T-helper 9 cell (primary cell): ENCODE measurements at places on chromosomes 12 and 14.
A peak's percentile ranks its signal among the peaks of the same experiment; 100 is the strongest.

- no peak for DNase-seq
Measured at GRCh38 chr12:95358111-95359083, 115.6 kb upstream of the METAP2 start.

DNA sequence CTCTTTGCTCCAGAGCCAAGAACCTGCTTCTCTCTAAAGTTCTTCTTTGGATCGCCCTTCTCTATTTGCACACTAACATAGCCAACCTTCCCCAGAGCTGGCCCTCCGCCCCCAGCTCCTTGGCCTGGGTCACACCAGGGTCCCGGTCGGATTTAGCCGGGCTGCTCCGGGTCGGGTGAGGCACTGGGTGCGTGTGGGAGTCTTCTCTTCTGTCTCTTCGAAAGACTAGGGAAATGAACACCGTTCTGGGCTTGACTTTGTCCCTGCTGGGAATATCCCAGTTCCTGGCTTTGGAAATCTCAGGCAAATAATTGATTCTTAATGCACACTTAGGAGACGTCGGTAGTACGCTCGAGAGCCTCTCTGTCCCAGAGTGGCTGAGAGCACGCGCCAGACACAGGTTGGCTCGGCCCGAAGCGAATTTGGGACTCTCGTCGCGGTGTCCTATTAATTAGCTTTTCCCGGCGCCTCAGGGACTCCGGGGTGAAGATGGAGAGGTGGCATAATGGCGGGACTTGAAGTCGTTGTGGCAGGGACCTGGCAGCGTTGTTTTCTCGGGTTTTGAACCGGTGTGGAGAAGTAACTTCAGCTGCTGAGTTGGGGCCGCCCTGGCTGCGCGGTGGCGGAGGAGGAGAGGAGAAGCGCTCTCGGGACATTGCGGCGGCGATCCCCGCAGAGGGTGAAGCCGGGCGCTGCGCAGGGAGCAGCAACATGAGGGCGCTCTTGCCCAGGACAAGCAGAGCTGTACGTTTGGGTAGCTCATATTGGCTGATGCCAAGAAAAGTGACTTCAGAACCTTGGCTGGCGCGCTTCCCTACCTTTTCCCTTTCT is 7.5 kb downstream of the FOXG1 start:
- no peak for DNase-seq

GRCh38 chr14:70993931-70994330 is 86.7 kb downstream of the PCNX1 start:
- no peak for DNase-seq

DNA sequence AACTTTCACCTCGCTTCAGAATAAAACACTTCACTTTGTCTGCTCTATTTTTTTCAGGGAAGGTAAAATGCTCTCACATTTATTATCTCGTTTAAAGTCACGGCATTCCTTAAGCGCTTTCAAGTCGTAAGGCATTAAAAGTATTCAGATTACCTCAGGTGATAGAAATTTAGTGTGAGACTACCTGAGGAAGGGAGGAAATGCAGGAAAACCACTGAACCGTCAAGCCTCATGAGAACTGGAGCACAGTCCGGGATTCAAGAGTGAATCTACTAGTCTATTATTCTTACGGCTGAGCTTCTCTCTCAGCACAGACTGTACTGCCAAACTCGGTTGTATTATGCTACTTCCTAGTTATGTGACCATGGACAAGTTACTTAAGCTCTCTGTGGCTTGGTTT is 8.3 kb upstream of the PPFIBP1 start:
- DNase-seq = no peak

DNA sequence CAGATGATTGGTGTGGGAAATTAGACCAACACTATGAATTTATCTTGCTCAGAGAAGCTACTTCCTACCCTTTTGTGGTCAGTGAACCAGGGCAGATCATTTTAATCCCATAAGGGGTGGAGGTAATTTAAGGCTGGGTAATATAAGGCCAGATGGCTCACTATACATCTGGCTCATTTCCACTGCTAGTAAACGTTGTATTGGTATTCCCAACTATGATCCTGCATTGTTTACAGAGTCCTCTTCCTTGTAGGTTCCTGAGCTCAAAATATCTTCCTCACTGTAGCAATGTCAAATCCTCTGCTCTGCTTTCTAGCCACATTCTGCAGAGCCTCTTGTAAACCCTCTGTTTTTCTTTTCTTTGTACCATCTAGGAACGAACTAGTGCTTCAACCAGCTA is 93.0 kb upstream of the MGAT4C start:
- no peak for DNase-seq

- peak; percentile 34 for DNase-seq
Measured at GRCh38 chr14:104389326-104390220, 190.0 kb upstream of the C14orf180 start.

DNA sequence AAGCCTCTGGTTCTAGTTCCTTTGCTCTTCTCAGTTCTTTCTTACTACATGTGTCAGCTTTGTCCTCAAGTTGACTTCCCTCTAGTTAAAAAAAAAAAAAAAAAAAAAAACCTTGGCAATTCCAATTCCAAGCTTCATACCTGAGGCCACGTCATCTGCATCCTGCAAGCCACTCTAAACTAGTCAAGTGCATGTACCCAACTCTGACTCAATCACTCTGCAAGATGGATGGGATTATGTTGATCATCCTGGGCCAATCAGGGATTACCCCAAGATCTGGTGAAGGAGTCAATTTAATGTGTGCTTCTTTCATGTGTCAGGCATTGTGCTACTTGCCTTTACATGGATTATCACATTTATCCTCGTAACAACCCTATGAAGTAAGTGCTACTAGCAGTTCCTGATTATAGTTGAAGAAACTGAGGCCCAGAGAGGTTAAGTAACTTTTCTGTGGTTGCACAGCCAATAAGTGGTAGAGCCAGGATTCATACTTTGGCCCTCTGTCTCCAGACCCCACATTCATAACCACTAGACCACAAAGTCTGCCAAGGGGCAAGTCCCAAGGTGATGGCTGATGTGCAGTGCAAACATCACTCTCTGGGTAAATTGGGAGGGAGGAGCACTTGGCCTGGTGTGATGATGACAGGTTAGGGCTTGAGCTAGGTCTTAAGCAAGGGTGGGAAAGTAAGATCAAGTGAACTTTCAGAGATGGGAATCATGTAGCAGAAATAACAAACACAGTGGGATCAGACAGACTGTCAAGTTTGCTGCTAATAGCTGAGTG is 17.3 kb upstream of the CCND2 start:
- no peak for DNase-seq

- DNase-seq = no peak
Measured at GRCh38 chr12:38282886-38283285, 33.7 kb upstream of the ALG10B start.

DNA sequence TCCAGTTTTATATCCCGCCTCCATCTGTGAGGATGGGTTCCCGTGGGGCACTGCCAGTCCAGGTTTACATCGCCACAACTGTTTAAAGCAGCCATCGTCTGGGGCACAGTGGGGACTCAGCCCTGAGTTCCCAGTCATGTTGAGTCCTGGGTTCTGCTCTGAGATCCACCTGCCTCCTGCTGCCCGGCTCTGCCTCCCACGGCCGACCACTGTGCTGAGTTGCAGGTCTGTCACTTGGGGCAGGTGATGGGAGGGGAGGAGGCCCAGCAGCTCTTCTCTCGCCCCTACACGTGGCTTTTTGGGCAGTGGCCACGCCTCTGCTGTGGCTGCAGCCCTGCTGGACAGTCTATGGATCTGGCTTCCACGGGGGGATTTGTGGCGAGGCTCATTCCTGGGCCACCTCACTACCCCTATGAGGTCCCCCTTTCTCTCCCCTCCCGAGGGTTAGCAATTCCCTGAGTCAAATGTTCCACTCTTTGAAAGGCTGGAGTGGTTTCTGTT is 143.0 kb downstream of the ADGRD1 start:
- DNase-seq = no peak

DNA sequence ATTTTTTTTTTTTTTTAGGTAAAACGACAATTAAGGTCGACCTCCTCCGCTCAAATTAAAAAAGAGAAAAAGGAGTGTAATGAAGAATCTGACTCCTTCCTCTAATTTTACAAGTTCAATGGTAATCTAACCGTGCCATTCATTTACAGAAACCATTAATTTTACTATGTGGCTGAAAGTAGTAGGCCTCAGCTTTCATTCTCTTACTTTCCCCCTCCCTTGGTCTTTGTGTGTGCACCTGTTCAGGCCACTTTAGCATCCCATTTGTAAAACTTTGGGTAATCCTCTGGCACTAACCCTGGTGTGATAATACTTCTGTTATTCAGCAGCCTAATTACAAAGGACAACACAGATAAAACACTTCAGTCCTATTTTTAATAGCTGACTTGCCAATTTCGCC is 128.1 kb downstream of the ASCL1 start:
- no peak for DNase-seq

DNA sequence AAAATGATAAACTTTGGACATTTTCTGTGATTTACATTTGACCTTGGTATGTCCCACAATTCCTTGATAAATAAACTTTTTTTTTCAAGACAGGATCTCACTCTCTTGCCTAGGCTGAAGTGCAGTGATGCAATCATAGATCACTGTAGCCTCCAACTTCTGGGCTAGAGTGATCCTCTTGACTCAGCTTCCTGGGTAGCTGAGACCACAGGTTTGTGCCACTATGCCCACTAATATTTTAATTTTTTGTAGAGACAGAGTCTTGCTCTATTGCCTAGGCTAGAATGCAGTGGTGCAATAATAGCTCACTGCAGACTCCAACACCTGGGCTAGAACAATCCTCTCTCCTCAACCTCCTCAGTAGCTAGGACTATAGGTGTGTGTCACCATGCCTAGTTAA is 79.1 kb upstream of the PTGDR start:
- DNase-seq = no peak

- no peak for DNase-seq
Measured at GRCh38 chr12:47832263-47832933, 12.7 kb upstream of the HDAC7 start.

GRCh38 chr12:4978737-4979136 is 64.9 kb upstream of the KCNA5 start:
- no peak for DNase-seq

DNA sequence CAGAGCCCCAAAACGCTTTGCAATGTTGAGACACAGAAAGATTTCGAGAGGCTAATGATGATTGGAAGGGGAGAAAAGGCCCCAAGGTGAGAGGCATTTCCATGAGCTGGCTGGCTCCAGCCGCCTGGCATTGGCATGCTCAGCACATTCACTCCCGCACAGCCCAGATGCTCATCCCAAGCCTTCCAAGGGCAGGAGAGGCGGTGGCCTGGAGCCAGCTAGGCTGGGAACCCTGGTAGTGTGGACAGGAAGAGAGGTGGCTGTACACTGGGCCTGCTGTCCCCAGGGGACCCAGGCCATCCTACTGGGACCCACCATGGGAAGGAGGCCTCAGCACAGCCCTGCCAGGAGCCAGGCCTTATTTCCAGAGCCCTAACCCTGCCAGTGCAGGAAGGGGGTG is 72.2 kb downstream of the SPTB start:
- DNase-seq = no peak

DNA sequence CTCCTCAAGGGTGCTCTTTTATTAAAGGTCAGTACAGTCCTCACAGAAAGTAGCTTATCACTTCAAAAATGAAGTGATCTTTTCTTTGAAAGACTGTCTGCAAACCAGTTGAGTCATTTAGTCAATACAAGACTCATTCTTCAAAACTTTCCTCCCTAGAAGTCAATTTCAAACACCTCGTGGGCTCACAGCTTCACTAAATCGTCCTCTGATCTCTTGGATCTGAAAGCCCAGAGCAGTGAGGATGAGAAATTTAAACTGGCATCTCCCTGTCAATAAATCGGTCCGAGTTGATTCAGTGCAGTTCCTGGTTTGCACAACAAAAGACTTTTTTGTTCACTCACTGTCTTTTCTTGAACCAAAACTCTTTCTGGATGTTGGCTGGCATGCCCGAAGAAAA is 44.5 kb downstream of the NUAK1 start:
- DNase-seq = no peak
